ENCODE measurements at places on chromosomes 16 and 17.

DNA sequence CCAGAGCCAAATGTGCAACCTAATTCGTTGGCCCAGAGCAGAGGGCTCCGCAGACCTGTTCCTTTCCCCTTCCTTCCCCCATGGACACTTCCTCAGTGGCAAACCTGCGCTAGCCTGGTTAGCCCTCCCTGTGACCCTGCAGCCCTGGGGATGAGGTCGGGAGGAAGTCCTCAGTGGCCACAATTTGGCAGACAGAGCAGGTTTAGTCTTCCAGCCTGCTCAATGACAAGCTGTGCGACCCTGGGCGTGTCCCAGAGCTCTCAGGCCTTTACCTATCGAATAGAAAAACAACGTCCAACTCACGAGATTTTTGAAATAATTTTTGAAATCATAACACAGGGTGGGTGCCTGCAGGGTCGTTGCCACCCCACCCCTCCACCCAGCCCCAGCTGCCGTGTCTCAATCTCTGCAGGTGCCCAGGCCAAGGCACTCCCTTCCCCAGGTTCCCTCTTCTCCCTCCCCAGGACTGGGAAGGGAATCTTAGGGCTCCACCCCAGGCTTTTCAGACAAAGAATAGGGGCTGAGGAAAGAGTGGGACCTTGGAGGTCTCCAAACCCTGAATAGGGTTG lies 1.4 kb downstream of the HBM start:
- no peak for DNase-seq

DNA sequence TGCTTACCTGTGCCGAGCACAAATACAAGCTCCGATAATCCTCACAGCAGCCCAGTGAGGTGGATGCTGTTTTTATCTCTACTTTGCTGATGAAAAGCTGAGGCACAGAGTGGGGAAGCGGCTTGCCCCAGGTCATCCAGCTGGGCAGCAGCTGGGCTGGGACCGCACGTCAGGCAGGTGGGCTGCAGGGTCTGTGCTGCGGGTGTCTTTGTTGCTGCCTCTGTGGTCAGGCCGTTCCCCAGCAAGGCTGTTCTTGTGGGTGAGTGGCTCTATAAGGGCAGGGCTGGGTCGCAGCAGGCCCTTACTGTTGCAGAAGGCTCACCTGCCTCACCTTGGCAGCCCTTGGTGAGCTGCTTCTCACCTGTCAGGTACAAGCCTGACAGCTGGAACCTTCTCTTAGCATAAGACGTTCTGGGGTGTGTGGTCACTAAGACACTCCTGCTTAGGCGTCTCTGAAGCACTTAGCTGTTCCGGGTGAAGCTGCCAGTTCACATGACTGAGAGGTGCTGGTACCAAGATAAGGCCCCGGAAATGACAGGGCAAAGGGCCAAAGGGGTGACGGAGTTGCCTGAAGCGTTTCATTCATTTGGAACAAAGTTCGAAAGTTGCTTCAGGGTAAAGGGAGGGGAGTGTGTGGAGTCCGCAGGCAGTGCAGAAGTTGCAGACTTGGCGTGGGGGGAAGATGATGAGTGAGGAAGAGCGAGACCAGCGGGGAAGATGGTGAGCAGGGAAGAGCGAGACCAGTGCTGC lies 17.4 kb downstream of the IRF8 start:
- no peak for DNase-seq

GRCh38 chr17:50210240-50211225 lies 9.1 kb upstream of the COL1A1 start:
- no peak for DNase-seq

DNA sequence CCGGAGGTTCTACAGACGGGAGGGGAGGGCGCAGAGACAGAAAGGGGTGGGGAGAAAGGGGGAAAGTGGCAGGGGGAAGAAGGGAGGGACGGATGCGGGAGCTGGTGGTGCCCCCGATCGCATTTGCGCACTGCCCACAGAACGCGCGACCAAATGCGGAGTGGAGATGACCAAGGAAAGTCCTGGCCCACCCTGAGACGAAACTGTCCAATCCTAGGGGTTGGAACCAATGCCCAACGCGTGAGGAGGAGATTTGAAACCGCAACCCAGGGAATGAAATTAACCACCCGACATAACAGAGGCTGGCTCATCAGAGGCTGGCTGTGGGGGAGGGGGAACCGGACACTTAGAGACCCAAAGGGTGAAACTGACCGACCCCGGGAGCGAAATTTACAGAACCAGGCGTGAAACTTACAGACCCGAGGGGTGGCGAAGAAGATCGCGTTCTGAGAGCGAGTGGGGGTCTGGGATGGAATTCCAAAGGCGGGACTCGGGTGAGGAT lies 1.4 kb downstream of the HES7 start:
- no peak for DNase-seq

DNA sequence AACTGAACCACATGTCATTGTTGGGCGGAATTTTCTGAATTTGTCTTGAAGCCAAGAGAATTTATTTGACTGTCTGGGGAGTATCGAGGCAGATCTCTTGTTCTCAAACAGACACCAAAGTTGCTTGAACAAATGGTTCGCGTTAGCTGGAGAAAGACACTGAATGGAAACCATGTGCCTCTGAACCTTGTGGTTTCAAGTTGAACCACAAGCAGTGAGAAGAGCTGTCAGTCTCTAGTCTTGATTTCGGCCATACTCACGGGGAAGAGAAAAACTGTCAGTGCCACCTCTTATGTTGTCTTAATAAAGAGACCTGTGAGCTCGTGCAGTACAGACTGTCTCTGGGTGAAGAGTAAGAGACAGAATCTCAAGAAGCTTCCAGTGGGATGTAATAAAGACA lies 886.5 kb upstream of the SOX9 start:
- no peak for DNase-seq

DNA sequence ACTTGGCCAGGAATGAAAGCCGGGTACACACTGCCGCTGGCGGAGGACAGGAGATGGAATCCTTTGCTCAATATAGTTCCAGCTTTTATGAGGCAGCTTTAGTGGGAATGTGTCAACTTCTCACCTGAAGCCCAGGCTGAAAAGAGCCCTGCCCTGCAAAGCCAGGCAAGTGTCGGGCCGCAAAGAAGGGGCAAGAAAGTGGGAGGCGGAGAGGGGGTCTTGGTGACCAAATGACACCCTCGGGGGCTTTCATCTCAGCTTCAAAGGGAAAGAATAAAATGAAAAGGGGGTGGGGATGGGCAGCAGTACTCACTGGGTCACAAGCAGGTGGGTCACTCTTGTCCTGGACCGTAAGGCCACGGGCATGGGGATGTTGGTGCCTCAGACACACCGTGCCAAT lies 62.9 kb downstream of the C16orf95 start:
- DNase-seq: no peak

DNA sequence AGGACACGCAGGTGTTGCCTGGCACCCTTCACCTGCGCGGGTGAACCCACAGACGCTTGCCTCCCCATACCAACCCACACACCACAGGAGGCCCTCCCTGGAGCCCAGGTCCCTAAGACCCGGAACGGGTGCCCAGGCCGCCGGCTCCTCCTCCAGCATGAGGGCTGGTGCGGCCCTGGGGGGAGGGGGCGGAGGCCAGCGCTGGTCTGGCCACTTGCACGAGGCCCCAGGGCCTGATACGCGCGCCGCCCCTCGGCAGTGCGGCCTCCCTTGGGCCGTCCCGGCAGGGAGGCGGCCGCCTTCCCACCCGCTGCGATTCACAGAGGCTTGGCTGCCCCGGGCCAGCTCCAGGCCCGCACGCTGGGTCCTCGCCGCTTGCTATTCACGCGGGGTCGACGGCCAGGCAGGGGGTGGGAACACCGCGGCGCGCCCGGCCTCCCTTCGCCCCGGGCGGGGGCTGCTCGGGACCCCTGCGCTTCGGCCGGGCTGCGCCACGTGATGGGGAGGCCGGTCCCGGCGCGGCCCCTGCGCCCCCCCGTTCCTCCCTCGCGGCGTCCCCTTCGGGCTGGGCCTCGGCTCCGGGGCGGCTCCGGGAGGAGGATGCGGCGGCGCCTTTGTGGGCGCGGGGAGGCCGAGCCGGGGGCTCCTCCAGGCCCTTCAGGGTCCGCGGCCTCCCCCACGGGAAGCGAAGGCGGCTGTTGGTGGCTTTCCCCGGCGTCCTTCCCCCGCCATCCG lies 685 bp downstream of the FASN start:
- DNase-seq: peak; percentile 53

DNA sequence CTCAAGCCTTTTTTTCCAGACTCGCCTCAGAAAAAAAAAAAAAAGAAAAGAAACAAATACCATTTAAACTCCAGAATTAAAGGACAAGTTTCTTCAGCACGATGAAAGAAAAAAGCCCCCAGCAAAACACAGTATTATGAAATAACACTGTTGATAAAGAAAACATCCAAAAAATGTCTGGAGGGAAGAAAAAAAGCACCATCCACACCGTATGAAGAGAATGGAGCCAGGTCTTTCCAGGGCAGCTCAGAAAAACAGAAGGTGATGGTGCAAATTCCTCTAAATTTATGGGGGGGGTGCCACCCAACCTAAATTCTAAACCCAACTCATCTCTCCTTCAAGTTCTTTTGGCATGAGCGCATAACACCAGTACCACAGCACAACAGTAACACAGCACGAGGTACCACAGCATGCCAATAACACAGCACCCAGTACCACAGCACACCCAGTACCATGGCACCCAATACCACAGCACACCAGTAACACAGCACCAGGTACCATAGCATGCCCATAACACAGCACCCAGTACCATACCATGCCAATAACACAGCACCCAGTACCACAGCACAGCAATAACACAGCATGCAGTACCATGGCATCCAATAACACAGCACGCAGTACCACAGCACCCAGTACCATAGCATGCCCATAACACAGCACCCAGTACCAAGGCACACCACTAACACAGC lies 19.0 kb downstream of the AXIN1 start:
- no peak for DNase-seq

DNA sequence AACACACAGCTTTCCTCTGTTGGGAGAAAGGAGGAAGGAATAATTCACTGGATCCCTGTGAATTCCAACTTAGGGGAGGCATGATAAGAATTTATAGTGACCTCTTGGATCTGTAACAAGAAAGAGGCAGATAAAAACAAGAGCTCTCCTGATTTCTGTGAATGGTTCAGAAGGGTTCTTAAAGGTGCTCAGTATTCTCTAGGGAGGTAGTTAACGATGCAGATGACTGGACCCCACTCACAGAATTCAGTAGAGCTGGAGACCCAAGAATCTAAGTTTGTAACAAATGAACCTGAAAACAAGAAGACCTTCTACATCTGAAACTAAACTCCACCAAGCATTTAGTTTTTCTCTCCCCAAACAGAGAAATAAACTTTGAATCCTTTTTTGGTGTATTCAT lies 8.6 kb downstream of the ZNRF1 start:
- no peak for DNase-seq

All from activated CD4-positive, alpha-beta T cell treated with anti-CD3 and anti-CD28 coated beads, Interleukin-2, amount 50 U/mL, for 4 hours (primary cell).